ENCODE measurements at places on chromosomes 6 and 20. TPM values are rescaled to one million over a fixed set of nuclear protein-coding genes. Genes with fewer than 3 reads are reported as not detected.

PNPLA1 gene
- total RNA-seq: 1.0 TPM

DNA sequence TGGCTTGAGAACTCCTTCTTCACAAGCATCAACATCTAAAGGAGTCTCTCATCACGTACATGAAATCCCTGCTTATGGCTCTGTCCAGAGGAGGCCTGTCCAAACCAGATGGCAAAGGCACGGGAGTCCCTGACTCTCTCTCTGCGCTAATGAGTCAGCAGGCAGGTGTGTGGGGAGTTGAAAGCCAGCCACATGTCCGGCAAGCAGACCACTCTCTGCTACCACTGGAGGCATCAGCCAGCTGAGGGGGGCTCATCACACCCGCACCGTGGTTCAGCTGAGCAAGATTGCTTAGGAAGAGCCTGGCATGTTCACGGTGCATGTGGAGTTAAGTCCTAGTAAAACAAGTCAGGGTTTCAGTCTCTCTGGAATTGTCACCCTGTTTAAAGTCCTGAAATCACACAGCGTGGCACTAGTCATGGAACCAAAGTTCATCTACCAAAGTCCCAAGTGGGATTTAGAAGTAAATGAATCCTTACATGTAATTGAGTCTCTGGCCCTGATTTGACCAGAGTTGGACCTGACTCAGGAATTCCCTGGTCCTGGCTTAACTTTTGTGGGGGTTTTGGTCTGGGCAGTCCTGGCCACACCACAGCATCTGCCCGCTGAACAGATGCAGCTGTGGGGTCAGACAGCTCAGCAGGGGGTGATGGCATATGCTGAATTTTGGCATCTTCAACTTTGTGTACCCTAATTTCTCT lies 155.2 kb upstream of the RIN2 start:
- no peak for DNase-seq

- DNase-seq: no peak
Measured at GRCh38 chr6:6841571-6841970, 253.1 kb downstream of the LY86 start.

COL12A1 gene
- 26.1 TPM for total RNA-seq

TASP1 gene
- 17.9 TPM for total RNA-seq

GRCh38 chr20:54622333-54623295 lies 147.2 kb downstream of the DOK5 start:
- DNase-seq: no peak

GRCh38 chr6:157143890-157144798 lies 179.2 kb downstream of the TMEM242 start:
- DNase-seq: no peak

GRCh38 chr6:28380381-28380780 lies 19.2 kb downstream of the ZSCAN12 start:
- no peak for DNase-seq

DNA sequence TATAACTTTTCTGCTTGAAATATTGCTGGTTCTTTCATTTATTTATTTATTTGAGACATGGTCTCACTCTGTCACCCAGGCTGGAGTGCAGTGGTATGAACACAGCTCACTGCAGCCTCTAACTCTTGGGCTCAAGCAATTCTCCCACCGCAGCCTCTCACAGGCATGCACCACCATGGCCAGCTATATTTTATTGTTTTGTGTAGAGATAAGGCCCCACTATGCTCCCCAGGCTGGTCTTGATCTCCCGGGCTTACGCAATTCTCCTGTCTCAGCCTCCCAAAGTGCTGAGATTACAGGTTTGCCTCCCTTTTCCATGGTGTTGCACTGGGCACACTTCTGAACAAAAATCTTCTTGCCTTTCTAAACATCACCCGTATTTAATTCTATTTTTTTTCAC lies 39.1 kb upstream of the RNGTT start:
- DNase-seq: no peak

DNA sequence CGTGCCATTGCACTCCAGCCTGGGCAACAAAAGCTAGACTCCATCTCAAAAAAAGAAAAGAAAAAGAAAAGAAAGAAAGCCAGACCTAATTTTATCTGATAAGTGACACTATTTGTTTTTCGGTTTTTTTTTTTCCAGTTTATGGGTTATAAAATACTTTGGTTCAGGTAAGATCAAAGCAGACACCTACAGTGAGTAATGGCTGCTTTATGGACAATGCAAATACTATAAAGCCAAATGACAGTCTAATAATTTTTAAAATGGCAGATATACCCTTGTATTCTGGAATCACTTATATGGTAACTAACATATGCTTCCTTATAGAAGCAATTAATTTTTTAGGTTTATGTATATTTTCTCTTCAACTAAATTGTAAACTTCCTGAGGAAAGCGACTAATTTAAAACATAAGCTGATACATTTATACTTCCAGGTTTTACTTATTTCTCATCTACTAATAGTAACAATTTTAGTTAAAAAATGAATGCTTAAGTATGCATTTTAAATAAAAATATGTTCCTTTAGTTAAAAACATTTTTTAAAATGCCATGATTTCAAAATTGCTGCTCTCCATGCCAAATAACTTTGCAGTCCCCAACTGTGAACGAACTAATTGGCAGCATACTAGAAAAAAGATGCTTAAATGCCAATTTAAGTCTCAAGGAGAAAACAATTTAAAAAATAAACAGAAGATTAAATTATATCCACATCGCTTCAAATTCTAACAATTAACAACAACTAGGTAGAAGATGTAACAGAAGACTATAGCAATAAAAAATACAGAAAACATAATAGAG lies 38.5 kb downstream of the KIAA0319 start:
- no peak for DNase-seq

DNA sequence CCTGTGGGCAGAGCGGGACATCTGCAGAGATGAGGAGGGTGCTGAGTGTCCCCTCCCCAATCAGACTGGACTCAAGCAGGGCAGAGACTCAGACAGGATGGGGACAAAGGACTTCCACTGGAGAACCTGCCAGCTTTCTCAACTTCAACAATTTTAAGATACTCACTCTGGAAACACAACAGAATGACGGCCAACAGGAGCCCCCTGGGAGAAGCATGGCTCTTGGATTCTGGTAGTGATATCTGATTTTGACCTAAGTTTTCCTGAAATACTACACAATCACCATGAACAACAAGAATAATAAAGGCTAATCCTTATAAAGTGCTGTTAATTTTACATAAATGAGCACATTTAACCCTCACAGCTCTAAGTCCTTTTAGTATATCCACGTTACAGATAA lies 83.5 kb upstream of the PLEKHG1 start:
- DNase-seq: no peak

STMN3 gene
- 44.8 TPM for total RNA-seq

RUNX2 gene
- 6.5 TPM for total RNA-seq

MTFR2 gene
- total RNA-seq: 1.6 TPM

PPP1R16B gene
- 47.4 TPM for total RNA-seq

GGTLC1 gene
- not detected for total RNA-seq

GRCh38 chr6:5681480-5681879 lies 325.2 kb downstream of the NRN1 start:
- no peak for DNase-seq

CST5 gene
- not detected for total RNA-seq

- DNase-seq: peak; percentile 93
Measured at GRCh38 chr20:43666376-43667328, at the start of gene MYBL2. MYBL2 (plus strand) TSS chr20:43667114; CDS start chr20:43667284, 170 bp downstream.
